ENCODE measurements at places on chromosomes 3 and 15. TPM values are rescaled to one million over a fixed set of nuclear protein-coding genes. Genes with fewer than 3 reads are reported as not detected.
A peak's percentile ranks its signal among the peaks of the same experiment; 100 is the strongest.

SPATA12 gene
- not detected for total RNA-seq

GRCh38 chr3:170506556-170506955 is 79.3 kb downstream of the SLC7A14 start:
- no peaks in the 10 kb centered on the region for H3K36me3 ChIP-seq
- no peak overlapping the region for H3K27ac ChIP-seq

GRCh38 chr15:90200534-90201129 is 498 bp upstream of the SEMA4B start:
- no peaks in the 10 kb centered on the region for H3K27me3 ChIP-seq
- H3K27ac ChIP-seq, result peak overlapping the region; percentile 71

DNA sequence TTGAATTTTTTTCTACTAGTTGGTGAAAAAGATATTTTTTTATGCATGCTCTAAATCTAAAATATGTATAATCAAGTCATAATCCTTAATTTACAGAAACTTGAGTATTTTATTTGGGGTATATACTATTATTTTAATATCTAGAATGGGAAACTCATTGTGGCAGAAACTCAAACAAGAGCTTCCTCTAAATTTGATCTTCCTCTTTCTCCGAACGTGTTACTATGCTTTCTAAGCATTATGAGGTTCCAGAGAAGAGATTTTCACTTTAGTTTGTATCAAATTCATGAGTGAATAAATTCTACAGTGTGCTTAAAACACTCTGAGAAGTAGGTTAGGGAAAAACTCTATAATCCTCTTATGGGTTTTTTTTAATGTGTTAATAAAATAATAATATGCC is 173.1 kb downstream of the POTEB3 start:
- H3K4me3 ChIP-seq, result no peak overlapping the region
- H3K27ac ChIP-seq, result no peak overlapping the region
- H3K4me1 ChIP-seq, result peaks cover 3% of the 10 kb centered on the region
- no peak for DNase-seq
- H3K36me3 ChIP-seq, result no peaks in the 10 kb centered on the region

GRCh38 chr15:81394603-81395002 is 20.6 kb upstream of the TMC3 start:
- no peak overlapping the region for H3K27ac ChIP-seq
- no peak for DNase-seq
- H3K27me3 ChIP-seq, result no peaks in the 10 kb centered on the region
- no peaks in the 10 kb centered on the region for H3K36me3 ChIP-seq
- no peaks in the 10 kb centered on the region for H3K4me1 ChIP-seq

DNA sequence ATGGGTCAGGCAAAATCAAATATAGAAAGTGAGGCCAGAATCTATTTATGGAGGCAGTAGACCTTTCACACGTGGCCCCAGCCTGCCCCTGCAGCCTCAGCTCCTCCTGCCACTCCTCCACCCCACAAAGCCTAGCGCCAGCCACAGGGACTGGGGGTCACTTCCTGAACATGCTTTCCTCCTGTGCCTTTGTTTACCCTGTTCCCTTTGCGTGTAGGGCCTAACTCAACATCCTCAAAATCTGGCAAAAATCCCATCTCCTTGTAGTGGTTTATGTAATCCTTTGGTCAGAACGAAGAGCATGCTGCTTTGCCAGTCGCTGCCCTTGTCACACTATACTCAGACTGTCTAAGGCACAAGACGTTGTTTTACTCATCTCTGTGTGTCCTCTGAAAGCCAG is 39.6 kb downstream of the KBTBD12 start:
- peaks cover 8% of the 10 kb centered on the region for H3K27me3 ChIP-seq
- no peaks in the 10 kb centered on the region for H3K4me1 ChIP-seq
- no peak overlapping the region for H3K4me3 ChIP-seq
- H3K27ac ChIP-seq, result no peak overlapping the region
- no peak for DNase-seq
- no peaks in the 10 kb centered on the region for H3K36me3 ChIP-seq

DNA sequence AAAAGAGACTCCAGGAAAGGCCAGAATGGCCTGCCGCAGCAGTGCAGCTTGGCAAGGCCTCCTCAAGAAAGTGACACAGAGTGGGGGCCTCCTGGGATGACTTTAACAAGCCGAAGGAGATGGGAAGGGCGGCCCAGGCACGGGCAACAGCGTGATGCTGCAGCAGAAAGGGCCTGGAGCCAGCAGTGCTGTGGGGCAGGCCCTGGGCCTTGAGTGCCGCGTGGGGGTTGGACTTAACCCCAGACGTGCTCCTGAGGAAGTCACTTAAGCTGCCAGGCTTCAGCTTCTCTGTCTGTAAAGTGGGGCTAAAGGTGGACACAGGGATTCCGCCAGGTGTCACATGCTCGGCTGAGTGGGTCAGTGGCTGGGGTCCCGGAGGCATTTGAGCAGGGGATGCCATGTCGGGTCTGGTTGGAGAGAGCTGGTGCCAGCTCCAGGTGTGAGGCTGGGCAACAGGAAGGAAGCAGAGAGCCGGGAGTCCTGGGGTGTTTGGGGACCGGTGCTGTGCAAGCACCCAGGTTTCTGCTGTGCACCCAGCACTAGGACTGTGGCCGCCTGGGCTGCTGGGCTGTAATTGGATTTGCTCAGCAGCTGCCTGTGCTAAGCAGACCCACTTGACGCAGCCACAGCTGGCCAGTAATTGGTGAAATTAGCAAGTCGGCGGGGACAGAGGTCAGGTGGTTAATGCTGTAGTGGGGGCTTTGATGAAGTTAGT is 7.8 kb downstream of the DNAJB8 start:
- no peaks in the 10 kb centered on the region for H3K4me1 ChIP-seq
- H3K36me3 ChIP-seq, result no peaks in the 10 kb centered on the region
- H3K27me3 ChIP-seq, result peaks cover 11% of the 10 kb centered on the region
- no peak overlapping the region for H3K27ac ChIP-seq
- no peak for DNase-seq

SERPINI2 gene
- total RNA-seq, result not detected

DNA sequence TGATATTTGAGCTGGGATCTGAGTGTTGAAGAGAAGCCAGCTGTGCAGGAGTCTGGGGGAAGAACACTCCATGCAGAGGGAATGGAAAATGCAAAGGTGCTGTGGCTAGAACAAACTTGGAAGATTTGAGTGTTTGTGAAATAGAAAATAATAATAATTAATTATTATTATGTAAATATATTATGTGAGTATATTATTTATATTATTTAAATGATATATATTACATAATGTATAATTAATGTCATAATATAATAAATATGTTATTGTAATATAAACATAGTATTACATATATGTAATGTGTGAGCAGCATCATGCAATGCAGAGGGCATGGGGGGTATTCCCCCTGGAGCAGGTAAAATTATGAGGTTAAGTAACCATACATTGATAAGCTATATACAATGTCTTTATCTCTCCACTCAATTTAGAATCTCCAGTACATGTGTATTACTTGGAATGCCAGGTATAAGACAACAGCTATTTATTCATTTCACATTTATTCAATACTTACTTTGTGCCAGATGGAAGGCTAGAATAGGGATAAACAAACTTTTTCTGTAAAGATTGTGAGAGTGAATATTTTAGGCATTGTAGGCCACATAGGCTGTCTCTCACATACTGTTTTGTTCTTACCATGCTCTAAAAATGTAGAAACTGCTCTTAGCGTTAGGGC is 218.6 kb downstream of the MTHFS start:
- no peak overlapping the region for H3K4me3 ChIP-seq
- peaks cover 4% of the 10 kb centered on the region for H3K4me1 ChIP-seq
- H3K27ac ChIP-seq, result no peak overlapping the region
- DNase-seq, result no peak

DNA sequence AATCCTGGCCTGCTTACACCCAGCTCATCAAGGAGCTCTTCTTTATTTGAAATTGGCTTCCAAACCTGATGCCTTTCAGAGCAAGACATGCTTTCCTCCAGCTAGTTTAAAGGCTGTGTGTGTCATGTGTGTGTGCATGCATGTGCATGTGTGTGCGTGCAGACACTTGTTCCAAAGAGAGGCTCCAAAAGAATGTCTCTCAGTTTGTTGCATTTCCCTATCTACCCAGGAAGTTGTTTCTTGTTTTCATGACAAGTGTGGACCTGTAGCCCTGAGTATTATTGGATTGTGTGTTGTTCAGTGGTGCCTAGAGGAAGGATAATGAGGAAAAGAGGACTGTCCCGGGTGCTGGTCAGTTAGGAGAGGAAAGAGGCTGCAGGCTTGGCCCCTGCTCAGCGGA is 240.0 kb downstream of the THSD4 start:
- H3K27me3 ChIP-seq, result peaks cover 3% of the 10 kb centered on the region
- H3K27ac ChIP-seq, result no peak overlapping the region
- no peaks in the 10 kb centered on the region for H3K36me3 ChIP-seq
- no peak for DNase-seq
- peaks cover 6% of the 10 kb centered on the region for H3K4me1 ChIP-seq
- H3K4me3 ChIP-seq, result no peak overlapping the region

GRCh38 chr3:49901366-49902339 is 2.0 kb downstream of the MST1R start:
- no peaks in the 10 kb centered on the region for H3K27me3 ChIP-seq
- H3K36me3 ChIP-seq, result peaks cover 2% of the 10 kb centered on the region
- peaks cover 17% of the 10 kb centered on the region for H3K4me1 ChIP-seq
- H3K27ac ChIP-seq, result no peak overlapping the region
- no peak overlapping the region for H3K4me3 ChIP-seq

- no peak overlapping the region for H3K27ac ChIP-seq
- no peaks in the 10 kb centered on the region for H3K36me3 ChIP-seq
- DNase-seq, result no peak
- H3K4me1 ChIP-seq, result no peaks in the 10 kb centered on the region
- no peaks in the 10 kb centered on the region for H3K27me3 ChIP-seq
Measured at GRCh38 chr15:57519806-57520205, 71.9 kb upstream of the MYZAP start.

GRCh38 chr15:74937272-74937589 is 642 bp downstream of the COX5A start:
- peaks cover 22% of the 10 kb centered on the region for H3K4me1 ChIP-seq
- H3K27ac ChIP-seq, result peak overlapping the region; percentile 94
- no peak for DNase-seq
- H3K4me3 ChIP-seq, result peak overlapping the region; percentile 87
- H3K27me3 ChIP-seq, result no peaks in the 10 kb centered on the region
- peaks cover 19% of the 10 kb centered on the region for H3K36me3 ChIP-seq

DNA sequence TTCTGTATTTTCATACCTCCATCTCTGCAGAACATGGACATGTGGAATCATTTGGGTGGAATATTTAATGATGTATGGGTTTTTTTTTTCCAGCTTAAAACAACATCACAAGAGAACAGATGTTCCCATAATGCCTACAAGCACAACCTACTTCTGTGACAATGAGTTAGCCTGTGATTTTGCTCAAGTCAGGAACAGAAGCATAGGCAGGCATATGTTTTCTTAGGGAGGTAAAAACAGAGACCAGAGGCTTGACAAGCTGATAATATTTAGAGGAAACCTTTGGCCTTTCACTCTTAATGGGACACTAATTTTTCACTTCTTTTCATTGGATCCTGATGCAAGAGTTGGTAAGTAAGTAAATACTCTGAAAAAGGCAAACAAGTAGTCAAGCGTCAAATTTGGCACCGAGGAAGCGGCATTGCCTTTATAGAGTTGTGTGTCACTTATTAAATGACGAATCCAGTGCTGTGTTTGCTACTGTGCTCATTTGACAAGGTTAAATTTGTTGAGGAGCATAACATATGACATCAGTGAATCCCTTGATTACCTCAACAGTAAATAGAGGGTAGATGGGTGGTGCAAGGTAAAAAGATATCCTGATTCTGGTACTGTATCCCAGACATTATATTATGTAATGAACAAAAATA is 66.7 kb upstream of the RBMS3 start:
- H3K27me3 ChIP-seq, result no peaks in the 10 kb centered on the region
- no peak for DNase-seq
- H3K4me3 ChIP-seq, result no peak overlapping the region
- H3K27ac ChIP-seq, result no peak overlapping the region
- no peaks in the 10 kb centered on the region for H3K36me3 ChIP-seq

All from activated CD8-positive, alpha-beta T cell treated with anti-CD3 and anti-CD28 coated beads for 36 hours (primary cell).